ENCODE measurements at places on chromosomes 5 and 9.

DNA sequence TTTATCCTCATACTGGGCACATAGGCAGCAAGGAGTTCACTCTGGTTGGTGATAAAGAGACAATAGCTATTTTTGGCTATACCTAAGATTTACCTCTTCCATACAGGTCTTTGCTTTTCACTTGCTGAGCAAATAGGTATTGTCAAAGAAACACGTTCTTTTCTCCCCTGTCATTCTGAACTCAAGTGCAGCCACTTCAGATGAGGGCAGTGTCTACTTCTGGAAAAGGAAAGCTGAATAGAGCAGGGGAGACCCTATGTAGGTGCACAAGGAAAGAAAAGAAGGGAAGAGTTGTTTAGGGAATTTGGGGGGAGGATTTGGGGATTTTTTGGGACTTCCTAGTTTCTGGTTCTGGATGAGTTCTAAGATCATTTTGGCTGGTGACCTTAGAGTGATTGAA is 109.6 kb downstream of the ATP10B start:
- DNase-seq: no peak

DNA sequence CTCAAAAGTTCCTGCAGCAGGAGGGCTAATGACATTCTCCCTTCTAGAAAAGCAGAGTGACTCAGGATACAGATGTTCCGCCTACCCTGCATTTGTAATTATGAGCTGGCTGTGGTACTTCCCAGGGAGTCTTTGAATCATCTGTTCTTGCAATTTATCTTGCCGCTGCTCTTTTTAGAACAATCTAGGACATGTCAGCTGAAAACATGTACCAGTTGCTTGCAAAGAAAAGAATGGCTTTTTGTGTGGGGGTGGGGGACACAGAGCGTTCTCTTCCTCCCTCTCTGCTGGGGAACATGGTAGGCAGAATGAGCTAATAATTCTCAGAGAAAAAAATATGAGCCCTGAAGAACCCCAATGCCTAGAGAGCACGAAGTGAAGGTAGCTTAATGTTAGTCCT is 51.7 kb upstream of the TUT7 start:
- DNase-seq: no peak

- no peak for DNase-seq
Measured at GRCh38 chr5:168039566-168040248, 251.7 kb upstream of the WWC1 start.

DNA sequence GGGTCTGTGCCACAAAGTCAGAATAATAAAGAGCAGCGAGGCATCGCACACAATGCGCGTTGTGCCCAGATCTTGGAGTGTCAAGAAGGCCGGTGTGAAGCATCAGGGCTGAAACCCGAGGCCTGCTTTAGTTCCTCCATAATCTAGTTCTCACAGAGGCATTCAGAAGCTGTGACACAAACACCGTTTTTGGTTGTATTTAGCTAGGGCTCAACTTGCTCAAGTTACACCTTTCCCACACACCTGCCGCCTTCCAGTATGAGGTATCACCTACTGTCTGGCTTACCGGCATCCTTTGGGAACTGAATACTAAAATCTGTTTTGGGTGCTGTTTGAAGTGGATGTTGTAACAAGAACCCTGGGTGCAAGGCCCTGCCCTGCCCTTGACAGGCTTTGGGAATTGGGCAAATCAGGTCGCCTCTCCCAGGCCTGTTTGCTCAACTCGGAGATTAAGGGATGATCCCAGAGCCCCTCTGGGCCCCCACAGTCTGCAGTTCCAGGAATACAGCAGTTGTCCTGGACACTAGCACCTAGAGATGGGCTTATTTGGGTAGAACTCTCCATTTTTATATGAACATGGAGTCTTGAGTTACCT is 27.0 kb downstream of the SLC25A25 start:
- no peak for DNase-seq

GRCh38 chr5:36175043-36175442 is 23.1 kb downstream of the SKP2 start:
- DNase-seq: no peak

- no peak for DNase-seq
Measured at GRCh38 chr9:113690055-113690740, 185.9 kb upstream of the ZNF618 start.

DNA sequence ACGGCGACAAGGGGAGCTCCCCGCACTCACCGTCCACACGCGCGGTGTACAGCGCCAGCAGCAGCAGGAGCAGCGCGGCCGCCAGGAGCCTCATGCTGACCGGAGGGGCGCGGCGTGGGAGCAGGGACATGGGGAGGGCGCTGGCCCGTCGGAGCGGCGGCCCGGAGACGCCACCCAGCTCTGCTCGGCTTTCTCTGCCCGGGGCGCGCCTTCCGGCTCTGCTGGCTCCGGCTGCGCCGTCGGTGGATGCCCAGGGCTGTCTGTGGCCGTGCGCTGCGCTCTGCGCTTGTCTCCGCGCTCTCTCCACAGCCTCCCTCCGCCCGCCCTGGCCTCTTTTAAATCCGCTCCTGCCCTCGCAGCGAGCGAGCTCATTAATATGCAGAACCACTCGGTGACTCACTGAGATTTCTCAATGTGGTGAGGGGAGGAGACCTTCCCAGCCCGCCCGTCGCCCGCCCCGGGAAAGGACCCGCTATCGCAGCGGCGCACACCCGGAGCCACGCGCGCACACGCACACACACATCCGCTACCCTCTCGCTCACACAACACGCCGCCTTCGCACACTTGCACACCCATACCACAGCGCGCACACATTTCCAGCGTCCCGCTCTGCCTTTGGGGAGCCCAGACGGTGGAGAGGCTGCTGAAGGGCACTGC is at the start of gene CXCL14:
Gene CXCL14 (minus strand): TSS at position 307 of the 657 bp plus-strand sequence. CDS start 213 bp downstream, at position 94.
- no peak for DNase-seq

GRCh38 chr5:138149530-138149929 is 10.3 kb upstream of the NME5 start:
- no peak for DNase-seq

GRCh38 chr5:74224331-74224730 is 416.2 kb downstream of the ENC1 start:
- DNase-seq: no peak

- no peak for DNase-seq
Measured at GRCh38 chr5:10607666-10608073, 43.8 kb downstream of the ANKRD33B start.

DNA sequence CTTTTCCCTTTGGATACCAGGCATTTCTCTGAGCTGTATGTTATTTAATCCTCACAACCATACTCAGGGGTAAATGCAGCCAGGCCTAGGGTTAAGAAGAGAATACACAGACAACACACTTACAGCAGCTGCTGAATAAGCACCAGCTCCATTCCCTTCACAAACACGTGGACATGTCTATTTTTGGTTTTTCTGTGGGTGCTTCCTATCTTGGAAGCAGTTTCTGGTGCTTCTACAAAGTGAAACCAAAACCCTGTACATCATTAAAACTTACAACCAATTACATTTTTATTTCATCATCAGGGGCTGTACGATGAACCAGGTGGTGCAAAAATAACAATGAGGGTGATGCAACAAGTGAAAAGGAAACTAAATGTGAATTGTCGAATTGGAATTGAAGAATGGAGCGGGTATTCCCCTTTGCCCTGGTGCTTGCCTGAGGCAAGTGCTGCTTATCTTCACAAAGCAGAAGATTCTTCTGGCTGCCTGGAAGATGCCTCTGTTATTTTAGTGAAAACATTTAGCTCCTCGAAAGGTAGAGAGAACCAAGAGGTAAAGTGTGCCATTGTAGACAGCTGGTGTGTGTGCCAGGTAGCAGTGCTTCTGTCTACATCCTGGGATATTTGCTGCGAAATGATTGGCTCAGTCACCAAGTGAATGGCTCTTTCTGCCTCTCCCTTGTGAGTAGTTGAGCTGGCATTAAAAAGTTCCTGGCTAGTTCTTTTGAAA is 18.6 kb upstream of the IFNB1 start:
- DNase-seq: peak; percentile 14

DNA sequence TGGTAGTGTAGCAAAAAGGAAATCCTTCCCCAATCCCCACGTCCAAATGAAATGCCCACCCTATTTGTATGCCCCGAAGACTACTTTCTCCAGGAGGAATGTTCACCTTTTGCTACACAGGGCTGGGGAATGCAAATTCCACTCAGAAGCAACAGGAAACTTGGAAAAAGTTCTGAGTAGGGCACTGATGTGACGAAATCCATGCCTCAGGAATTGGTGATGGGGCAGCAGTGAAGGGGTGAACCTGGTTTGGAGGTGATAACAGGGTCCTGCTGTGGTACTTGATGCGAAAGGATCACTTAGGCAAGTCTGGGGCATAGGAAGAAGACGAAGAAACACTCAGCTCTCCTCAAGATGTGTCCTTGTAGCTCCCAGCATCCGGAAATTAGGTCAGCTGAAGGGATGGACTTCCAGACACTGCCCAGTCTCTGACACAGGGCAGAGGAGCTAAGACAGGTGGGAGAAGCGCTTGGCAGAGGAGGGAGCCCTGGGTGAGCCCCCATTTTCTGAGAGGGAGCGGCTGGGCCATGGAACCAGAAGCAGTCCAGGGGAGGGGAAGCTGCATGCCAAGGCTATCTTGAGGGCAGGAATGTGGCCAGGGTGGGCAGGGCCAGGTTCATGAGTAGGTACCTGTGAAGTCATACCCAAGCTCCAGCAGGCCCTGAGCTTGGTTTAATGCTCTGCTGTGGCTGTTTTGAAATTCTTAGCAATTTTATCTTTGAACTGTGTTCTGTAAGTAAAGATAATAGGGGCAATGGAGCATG is 22.2 kb upstream of the MVB12B start:
- DNase-seq: no peak

DNA sequence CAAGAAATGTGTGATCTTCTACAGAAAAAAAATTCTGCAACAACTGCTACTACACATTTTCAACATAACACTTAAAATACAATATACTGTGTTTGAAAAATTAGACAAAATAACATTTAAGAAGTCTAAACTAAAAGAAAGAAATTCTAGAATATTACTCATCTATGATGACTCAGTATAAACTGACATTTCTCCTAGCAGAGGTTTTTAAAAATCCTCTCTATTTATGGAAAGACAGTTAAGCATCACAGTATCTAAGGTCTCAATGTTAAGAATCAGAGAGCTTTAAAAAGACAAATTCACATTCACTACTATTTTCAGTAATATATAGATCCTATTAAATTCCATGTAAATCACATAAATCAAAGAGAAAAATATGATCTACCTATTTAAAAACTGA is 61.3 kb downstream of the NR2F1-AS1 start:
- no peak for DNase-seq

GRCh38 chr9:105114964-105115728 is 129.3 kb upstream of the SLC44A1 start:
- DNase-seq: no peak

GRCh38 chr9:33418090-33418489 is 15.7 kb upstream of the AQP7 start:
- no peak for DNase-seq

DNA sequence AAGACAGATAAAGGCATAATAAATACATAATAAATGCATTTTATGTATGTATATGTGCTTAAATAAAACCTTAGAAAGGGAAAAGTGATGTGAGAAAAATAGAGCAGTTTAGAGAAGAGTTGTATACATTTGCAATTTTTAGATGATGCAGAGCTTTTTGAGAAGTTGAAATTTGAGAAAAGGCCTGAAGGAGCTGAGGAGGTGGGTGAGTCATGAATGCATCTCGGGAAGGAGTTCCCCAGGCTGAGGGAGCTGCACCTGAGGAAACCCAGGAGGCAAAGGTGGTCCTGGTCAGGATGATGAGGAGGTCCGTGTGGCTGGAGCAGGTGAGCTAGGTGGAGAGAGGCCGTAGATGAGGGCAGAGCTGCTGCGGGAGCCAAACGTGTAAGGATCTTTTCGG is 17.4 kb upstream of the CD180 start:
- DNase-seq: no peak

DNA sequence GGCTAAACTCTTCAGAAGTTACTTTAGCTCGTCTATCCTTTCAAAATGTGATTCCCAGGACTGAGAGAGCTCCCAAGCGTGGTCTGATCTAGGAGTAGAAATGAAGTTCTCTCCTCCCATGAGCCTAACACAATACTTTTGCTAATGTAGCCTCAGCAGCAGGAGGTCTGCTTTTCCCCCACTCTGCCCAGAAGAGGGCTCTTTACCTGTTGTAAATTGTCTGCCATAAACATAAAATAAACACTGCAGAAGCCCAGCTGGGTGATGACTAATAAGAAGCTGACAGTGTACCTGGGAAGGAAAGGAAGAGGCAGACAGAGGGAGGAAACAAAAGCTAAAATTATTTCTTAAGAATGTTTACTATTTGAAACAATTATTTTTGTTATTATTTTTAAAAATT is 15.4 kb downstream of the SLC36A3 start:
- no peak for DNase-seq

GRCh38 chr5:174423558-174423957 is 300.8 kb upstream of the MSX2 start:
- no peak for DNase-seq

DNA sequence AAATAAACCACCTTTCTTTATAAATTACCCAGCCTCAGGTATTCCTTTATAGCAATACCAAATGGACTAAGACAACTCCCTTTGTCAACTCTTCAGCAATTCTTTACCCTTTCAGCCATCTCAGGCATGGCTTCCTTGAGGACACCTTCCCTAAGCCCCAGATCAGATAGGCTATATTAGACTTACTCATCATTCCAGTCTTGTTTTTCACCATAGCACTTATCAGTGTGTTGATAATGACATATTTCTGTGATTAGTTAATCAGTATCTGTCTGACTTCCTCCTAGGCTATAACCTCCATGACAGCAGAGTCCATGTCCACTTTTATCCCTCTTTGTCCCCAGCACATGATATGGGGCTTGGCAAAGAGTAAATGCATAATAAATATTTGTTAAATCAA is 238.1 kb downstream of the ACTL7B start:
- no peak for DNase-seq

DNA sequence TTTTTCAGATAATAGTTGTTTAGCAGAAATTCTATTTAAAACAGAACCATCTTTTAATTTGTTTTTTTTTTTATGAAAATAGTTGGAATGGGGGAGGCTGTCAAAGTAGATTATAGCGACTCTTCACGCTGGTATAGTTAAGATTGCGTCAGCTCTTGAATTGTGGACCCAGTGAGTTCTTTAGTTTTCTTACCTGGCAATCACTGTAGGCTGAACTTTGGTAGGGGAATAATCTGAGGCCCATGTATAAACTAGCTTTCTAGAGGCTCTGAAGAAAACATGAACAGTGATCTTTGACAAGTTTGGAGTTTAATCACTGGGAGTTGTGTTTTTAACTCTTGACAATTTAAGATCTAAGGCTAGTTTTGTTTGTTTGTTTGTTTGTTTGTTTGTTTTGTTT is 80.8 kb downstream of the CD180 start:
- no peak for DNase-seq

DNA sequence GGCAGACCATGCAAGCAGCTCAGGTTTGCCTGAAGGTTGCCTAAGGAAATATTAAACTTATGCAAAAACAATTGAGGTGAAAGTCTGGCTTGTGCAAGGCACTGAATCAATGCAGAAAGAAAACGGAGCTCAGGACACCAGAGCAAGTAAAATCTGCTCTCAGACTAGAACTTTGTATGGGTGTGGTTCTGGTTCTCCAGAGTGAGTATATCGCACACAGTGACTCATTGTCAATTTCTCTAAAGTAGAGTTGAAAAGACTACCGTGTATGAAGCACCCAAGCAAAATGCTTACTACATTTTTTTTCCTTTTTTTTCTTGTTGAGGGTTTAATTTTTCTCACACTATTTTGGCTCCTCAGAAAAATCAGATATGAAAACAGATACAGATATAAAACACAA is 650.3 kb upstream of the CDH10 start:
- DNase-seq: no peak

- DNase-seq: no peak
Measured at GRCh38 chr9:70407081-70407503, 7.4 kb downstream of the KLF9 start.

GRCh38 chr5:44257653-44258365 is 131.4 kb downstream of the FGF10 start:
- no peak for DNase-seq

GRCh38 chr5:157812086-157812485 is 46.9 kb downstream of the CLINT1 start:
- DNase-seq: no peak

Measured in activated CD4-positive, alpha-beta T cell treated with anti-CD3 and anti-CD28 coated beads, Interleukin-2, amount 50 U/mL, for 1 hour (primary cell).